ENCODE measurements at places on chromosomes 12 and 14.
A peak's percentile ranks its signal among the peaks of the same experiment; 100 is the strongest.

- no peak for DNase-seq
Measured at GRCh38 chr14:98069712-98070171, 1202.3 kb downstream of the BCL11B start.

DNA sequence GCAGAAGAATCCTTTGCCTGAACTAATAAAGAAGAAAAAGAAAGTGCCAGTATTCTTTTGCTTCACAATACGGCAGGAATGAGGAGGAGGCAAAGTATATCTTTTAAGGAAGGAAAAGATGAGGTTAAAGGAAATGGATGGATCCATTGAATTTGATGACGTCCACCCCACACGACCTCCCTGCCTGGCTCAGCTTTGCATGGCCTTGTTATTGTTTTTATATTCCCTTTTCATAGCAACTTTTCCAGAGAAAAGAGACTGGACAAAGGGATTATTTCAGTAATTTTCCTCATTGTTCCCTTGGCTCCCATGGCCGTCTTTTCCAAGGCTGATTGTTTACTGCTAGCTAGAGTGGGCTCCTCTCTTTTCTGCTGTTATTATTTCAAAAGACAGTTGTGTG, 123.2 kb upstream of the SEL1L start:
- DNase-seq, result no peak

DNA sequence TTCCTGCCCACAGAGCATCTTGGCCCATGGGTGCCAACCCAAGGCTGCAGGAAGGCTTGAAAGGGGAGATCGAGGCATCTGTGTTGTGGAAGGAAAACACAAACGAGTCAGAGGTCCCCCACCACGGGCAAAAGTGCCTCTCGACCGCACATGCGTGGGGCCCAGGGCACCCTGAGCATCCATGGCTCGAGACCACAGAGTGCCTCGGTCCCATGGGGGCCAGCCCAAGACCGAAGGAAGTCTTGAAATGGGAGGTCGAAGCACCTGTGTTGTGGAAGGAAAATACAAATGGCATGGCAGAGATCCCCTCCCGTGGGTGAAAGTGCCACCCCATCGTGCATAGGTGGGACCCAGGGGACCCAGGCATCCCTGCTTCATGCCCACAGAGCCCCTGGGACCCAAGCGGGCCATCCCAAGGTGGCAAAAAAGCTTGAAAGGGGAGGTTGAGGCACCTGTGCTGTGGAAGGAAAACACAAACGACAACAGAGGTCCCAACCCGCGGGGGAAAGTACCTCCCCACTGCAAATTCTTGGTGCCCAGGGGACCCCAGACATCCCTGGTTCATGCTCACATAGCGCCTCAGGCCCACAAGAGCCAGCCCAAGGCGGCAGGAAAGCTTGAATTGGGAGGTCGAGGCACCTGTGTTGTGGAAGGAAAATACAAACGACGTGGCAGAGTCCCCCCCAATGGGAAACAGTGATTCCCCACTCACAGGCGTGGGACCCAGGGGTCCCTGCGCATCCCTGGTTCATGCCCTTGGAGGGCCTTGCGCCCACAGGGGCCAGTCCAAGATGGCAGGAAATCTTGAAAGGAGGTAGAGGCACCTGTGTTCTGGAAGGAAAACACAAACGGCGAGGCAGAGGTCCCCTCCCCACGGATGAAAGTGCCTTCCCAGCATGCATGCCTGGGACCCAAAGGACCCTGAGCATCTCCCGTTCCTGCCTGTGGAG, 373.0 kb downstream of the ALG10 start:
- peak; percentile 4 for DNase-seq

- DNase-seq, result no peak
Measured at GRCh38 chr12:92756898-92757596, 54.3 kb downstream of the PLEKHG7 start.

DNA sequence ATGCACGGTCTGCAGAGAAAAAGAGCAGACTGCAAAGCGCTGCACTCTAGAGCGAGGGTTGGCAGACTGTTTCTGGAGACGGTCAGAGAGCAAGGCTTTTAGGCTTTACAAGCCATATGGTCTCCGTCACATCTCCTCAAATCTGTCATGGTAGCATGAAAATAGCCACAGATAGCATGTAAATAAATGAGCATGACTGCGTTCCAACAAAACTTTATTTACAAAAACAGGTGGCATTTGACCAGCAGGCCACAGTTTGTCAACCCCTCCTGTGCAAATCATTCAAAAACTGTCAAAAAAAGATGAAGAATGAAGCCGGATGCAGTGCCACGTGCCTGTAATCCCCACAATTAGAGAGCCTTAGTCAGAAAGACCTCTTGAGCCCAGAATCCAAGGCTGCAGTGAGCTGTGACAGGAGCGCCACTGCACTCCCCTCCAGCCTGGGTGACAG, 18.9 kb downstream of the SYNE3 start:
- DNase-seq, result no peak

DNA sequence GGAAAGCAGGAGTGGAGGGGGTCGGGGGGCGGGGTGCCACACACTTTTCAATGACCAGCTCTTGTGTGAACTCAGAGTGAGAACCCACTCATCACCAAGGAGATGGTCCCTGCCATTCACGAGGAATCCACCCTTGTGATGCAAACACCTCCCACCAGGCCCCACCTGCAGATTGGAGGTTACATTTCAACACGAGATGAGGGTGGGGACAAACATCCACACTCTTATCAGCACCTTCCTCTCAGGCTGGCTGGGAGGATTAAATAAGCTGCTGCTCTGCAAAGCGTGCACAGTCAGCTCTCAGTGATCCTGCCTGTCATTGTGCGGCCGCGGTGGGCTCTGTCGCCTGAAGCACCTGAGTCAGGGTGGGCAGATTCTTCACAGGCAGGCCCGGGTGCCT, 39.7 kb downstream of the AACS start:
- DNase-seq, result no peak

DNA sequence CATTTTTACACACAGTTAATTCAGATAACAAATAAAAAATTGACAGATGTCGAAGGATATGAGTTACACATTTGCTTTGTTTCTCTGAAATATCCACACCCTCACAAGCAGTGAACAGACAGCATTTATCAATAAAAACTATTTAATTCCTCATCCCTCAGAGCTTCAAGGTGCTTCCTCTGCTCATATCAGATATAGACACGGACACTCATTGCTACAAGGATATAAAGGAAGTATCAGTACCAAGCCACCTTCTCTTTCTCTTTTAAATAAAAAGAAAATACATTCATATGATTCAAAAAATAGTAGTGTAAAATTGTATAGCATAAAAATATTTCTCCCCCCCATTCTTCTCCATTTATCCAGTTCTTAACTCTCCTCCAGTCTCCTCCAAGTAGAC, 21.9 kb upstream of the MAGOHB start:
- DNase-seq, result no peak

DNA sequence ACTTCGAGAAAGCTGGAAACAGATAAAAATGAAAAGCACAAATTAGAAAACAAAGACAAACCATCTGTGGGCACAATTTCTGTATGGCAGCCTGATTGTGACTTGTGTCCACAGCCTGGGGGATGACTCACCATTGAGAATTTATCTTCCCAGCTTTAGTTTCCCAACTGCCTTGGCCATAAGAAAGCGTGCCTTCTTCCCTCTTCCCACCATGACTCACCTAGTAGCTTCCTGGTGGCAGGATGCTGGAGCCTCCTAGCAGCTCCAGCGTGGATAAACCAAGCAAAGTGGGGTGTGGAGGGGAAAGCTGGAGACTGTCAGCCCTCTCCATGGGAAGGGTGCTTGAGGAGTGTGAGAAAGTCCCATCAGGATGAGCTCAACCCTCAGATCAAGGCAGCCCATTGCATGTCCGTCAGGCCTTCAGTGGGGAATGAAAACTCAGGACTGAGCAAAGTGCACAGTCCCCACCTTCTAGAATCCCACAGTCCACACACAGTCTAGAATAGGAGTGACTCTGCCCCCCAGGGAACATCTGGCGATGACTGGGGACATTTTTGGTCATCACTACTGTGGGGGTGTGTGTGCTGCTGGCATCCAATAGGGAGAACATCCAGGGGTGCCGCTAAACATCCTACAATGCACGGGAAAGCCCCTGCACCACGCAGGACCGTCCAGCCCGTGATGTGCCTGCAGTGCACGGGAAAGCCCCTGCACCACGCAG, 22.4 kb upstream of the SERPINA6 start:
- DNase-seq, result no peak

GRCh38 chr14:53152184-53152886, 788 bp downstream of the DDHD1 start:
- DNase-seq, result peak; percentile 70

GRCh38 chr14:101017209-101017608, 113.7 kb upstream of the RTL1 start:
- no peak for DNase-seq

GRCh38 chr12:47841501-47841900, 21.8 kb upstream of the HDAC7 start:
- DNase-seq, result no peak

GRCh38 chr12:131082290-131083194, 128.8 kb downstream of the ADGRD1 start:
- no peak for DNase-seq

DNA sequence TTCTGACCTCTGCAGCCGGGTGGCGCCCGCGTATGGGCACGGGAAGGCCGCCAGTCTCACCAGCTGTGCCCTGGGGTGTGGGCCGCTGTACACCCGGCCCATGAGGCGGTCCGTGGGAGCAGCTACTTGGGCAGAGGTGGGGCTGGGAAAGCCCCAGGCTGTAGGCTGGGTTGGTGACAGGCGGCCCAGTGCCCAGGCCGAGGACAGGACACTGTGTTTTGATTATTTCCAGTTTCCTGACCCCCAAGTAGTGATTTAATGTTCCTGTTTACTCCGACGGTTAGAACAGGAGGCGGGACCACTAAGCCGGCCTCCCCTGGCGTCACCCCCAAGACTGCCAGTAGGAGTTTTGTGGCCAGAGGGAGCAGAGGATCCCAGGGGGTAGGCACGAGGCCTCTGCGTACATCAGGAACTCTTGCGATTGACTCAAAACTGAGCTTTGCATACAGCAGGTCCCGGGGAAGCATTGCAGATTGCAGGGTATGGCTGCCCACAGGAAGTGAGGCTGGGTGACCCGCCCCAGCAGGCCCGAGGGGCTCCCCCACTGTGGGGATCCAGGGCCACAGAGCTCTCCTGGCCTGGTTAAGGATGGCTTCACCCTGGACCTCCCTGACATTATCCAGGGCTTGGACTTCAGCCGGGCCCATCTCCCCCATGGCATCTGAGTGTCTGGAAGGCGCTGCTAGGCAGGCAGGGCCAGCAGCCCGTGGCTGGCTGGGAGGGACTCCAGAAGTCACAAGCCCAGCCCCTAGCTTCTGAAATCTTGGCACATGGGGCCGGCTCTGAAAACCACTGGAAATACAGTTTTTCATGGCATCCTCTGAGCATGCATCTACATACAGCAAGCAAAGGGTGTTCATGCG, 42.5 kb upstream of the DIO3 start:
- DNase-seq, result no peak

- no peak for DNase-seq
Measured at GRCh38 chr12:9706086-9706685, 26.7 kb downstream of the CLECL1 start.

GRCh38 chr12:5081016-5081415, 37.3 kb downstream of the KCNA5 start:
- DNase-seq, result no peak

- no peak for DNase-seq
Measured at GRCh38 chr12:10068644-10069043, 30.1 kb downstream of the CLEC1A start.

- no peak for DNase-seq
Measured at GRCh38 chr14:70671652-70672644, 30.2 kb downstream of the TTC9 start.

GRCh38 chr12:119341988-119342387, 7.5 kb downstream of the CCDC60 start:
- DNase-seq, result no peak

DNA sequence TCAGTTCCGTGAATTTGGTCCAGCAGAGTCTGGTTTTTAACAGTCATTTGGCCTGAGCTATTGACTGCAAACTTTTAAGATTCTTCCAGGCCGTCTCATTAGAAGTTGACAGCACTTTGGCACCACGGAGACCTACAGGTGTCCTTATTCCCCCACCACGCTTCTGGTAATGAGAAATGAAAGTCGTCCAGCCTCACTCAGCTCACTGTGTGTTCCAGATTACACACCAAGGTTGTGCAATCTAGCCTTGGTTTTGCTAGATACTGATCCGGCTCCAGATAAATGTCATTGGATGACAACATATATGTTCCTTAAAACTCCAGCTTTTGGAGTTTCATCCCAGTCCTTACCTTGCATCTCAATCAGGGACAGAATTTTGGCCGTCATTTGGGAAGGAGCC, 210.4 kb downstream of the CHST11 start:
- DNase-seq, result no peak

- no peak for DNase-seq
Measured at GRCh38 chr14:91111443-91111842, 2.4 kb upstream of the DGLUCY start.

DNA sequence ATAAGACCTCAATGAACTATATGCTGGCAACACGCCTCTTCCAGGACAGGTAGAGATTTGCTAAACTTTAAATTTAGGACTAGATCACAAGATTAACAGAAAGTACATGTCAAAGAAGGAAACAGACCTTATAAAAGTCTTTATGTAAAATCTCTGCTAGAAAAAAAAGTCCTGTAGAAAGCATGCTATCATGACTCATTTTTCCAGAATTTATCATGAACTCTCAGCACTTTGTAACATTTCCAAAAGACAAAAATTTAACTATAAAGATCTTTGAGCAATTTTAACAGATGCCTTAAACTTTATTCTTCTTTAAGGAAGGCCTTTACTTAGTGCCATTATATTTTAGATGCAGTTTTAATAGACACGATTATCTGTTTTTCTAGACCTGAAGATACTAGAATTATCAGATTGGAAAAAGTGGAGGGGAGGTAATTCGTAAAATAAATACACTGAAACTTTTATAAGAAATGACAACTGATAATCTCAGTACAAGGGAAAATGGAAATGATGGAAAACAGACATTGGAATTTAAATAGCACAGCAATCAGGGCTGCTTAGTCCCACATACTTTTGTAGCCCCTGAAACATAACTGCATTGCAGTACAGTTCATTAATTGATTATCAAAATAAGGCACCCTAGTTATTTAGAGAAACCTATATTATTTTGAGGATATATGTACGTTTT, 92.0 kb downstream of the TTLL5 start:
- no peak for DNase-seq

DNA sequence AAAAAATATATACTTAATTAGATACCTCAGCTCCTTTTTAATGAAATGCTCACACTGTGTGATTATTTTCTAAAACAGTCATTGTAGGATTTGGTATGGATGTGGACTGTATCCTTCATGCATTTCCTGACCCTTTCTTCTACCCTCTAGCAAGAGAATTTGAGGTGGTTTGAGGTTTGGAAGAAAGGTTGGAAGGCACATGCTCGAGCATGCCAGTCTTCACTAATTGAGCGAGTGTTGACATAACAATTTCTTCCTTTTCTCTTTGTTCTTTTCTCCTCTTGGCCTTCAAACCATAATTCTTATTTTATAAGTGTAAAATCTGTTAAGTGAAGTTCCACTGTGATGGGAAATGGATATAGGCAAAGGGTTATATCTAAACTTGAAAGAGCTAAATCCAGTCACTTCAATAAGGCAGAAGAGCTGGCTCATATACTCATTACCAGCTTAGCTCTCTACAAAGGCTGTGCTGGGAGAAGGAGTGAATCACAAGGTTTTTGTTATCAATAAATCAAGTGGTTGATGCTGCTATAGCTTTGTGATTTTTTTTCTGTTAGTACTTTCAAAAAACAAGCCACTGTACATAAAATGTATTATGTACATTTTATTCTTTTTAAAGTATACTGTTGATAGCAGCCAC, 16.2 kb upstream of the PTHLH start:
- DNase-seq, result no peak

- DNase-seq, result no peak
Measured at GRCh38 chr12:70267550-70267949, 24.3 kb downstream of the CNOT2 start.

GRCh38 chr12:60349232-60349978, 753.6 kb downstream of the SLC16A7 start:
- DNase-seq, result no peak

Measured in activated naive CD4-positive, alpha-beta T cell treated with anti-CD3 and anti-CD28 coated beads, Interleukin-2, amount 50 U/mL, for 16 hours (primary cell).